ENCODE measurements at places on chromosomes 11 and 22.
A peak's percentile ranks its signal among the peaks of the same experiment; 100 is the strongest.

DNA sequence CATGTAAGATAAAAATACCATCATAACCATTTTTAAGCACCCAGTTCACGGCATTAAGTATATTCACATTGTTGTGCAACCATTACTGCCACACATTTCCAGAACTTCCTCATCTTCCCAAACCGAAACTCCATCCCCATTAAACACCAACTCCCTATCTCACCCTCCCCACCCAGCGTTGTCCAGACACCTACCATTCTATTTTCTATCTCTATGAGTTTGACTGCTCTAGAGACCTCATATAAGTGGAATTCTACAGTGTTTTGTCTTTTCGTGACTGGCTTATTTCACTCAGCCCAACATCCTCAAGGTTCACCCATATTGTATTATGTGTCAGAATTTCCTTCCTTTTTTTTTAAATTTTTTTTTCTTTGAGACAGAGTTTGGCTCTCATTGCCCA, 45.2 kb downstream of the PPFIA1 start:
- DNase-seq = peak; percentile 30

GRCh38 chr11:3201677-3202181, 16.9 kb downstream of the MRGPRG start:
- DNase-seq = no peak

DNA sequence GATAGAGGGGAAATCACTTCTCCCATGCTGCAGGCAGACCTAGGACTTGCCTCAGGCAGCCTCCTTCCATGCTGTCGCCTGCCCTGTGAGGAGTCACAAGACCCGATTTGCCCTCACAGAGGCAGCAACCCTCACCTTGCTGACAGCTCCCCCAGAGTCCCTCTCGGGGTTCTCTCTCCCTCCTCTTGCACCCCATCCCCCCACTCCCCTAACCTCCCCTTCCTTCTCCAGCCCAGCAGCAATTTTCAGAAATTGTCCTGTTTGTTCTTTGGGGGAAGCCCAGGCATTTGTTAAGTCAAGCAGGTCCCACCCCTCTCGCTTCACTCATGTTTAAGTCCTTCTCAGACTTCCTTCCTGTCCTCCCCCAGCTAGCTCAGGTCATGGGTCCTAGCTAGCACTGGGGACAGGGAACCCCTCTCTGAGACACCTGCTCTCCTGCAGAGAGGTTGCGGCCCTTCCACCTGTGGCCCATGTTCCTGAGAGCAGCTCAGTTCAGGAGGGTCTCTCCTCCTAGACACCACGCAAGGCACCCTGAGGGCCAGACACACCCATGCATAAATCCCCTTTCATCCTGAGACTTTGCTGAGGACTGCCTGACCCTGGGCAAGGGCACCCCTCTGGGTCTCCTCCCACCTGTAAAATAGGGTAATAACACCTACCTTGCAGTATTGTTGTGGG, 6.3 kb upstream of the FXYD2 start:
- DNase-seq = no peak

GRCh38 chr11:78424334-78425270, 7.0 kb upstream of the GAB2 start:
- peak; percentile 74 for DNase-seq
